Activated naive CD8-positive, alpha-beta T cell treated with anti-CD3 and anti-CD28 coated beads for 36 hours (primary cell): ENCODE measurements at places on chromosomes 13 and 19.

GRCh38 chr19:18426416-18426767, 7.2 kb downstream of the SSBP4 start:
- DNase-seq = no peak

DNA sequence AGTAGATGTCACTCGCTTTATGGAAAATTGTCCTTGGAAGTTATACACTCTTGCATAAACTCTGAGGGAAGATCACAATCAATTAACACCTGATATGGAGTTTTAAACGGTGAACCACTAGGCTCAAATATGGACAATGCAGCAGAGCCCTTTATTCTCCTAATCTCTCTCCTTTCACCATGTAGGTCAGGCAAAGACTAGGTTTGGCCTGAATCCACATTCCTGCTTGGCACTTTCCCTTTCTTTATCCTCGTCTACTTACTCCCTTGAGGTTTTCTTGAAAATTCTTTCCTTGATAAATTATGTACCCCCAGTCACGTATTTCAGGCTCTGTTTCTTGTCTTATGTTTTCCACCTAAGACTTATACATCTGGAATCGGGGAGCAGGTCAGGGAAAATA, 751.7 kb downstream of the DACH1 start:
- no peak for DNase-seq

GRCh38 chr19:16041299-16041990, 34.9 kb upstream of the TPM4 start:
- peak; percentile 72 for DNase-seq

- DNase-seq = no peak
Observed at GRCh38 chr13:65746406-65746921, 1483.7 kb downstream of the PCDH9 start.
